ENCODE measurements at places on chromosomes 2 and 18.

DNA sequence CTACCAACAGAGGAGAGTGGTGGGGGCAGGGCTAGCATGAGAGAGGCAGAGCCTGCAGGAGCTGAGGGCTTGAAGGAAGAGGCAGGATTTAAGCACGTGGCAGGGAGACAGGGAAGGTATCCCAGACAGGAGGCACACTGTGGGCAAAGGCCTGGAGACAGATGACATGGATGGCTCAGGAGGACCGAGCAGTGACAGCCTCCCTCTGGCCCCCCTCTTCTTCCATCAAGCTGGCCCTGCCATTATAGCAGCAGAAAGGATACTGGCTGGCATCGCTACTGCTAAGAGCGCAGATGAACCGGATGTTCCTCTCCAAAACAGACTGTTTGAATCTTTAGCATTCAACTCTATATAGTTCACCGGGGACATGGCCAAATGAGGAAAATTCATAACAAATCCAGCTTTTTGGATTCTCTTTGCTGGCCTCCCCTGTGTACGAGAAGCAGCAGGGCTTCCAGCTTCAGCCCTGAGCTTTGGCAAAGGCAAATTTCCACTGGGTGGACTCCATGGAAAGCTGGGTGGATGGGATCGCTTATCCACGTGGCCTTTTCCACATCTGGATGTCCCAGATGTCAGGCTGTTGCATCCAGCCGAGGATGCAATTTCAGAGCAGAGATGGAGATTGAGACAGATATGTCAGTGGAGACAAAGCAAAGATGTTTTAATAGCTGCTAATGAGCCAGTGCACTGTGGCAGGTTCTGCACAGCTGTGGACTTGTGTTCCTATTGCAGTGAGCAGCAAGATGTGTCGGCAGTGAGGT is 36.2 kb downstream of the CAPN13 start:
- no peak for DNase-seq

- no peak for DNase-seq
Measured at GRCh38 chr2:155178921-155179320, 480.4 kb downstream of the KCNJ3 start.

DNA sequence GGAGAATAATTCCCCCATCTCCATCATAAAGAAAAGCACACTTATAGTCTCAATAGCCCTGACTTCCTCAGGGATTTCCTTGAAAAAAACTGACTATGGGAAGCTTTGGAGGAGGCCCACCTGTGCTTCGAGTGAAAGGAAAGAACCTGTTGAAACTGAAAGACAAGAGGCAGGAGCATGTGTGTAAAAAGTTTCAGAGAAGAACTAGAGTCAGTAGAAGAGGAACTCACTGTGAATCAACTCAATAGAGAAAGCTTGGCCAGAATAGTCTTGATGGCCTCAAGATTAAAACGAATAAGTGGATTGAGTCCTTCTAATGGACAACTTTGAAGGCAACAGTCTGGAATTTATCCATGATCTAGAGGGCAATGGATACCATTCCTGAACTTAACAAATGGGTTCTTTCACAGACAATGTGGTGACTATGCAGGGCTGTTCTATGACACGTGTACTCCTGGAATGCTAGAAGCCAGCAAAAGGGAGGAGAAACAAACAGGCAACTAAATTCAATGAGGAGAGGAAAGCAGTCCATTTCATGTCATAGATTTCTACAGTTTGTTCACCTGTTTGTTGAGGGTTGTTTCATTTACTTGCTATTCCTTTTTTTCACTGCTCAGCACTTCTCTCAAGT is 442.3 kb downstream of the GRB14 start:
- DNase-seq: no peak

DNA sequence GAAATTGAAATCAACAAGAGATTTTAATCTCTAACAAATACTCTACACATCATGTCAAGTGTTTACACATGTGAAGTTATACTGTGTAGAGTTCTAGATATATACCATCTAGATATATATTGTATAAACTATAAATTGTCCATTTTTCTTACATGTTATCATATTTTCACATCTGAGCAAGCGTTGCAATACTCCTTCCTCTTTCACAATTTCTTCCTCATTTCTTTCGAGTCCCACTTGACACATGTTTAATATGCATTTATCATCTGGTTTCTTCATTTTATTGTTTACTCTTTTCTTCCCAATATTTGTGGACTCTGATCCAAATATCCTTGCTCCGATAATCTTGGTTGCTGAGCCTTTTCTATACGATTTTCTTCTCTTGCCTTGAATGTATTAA is 50.2 kb downstream of the UNC80 start:
- no peak for DNase-seq

DNA sequence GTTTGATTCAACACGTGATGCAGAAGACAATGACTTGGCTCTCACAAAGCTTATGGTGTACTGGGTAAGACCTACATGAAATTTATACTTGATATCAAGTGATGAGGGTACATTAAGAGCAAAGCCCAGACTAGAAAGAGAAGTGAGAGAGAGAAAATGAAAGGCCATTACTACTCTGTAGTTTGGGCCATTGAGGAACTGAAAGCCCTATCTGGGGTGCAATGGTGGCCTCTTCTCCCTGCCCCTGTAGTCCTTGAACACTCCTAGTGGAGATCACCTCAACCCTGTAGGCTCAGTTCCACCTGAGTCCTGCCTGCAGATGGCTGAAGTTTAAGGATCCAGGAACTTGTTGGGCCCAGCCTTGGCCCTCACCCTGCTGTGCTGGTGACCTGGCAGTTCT is 569.8 kb upstream of the MEX3C start:
- no peak for DNase-seq

- DNase-seq: no peak
Measured at GRCh38 chr2:70173520-70173919, 17.3 kb downstream of the C2orf42 start.

GRCh38 chr2:218010140-218010983 is 7.6 kb upstream of the TNS1 start:
- peak; percentile 51 for DNase-seq

- DNase-seq: no peak
Measured at GRCh38 chr2:202436626-202437025, 60.5 kb downstream of the BMPR2 start.

DNA sequence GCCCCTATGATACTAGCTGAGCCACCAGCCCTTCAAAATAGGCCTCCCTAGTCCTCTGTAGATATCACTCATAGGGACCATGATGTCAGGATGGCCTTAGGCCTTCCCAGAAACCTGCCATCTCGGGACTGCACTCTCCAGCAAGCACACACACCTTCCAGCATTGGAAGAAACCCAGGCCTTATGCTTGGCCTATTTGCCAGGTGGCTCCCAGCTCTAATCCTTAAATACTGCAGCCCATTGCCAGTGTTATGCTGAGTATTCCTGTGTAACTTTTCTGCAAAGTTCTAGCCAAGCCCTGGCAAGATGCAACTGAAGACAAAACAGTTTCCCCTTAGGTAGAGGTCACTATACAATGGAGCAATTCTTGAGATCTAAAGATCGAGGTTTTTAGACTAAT is 316.5 kb downstream of the SETBP1 start:
- DNase-seq: no peak

- DNase-seq: no peak
Measured at GRCh38 chr2:101012054-101012705, 10.1 kb downstream of the RPL31 start.

DNA sequence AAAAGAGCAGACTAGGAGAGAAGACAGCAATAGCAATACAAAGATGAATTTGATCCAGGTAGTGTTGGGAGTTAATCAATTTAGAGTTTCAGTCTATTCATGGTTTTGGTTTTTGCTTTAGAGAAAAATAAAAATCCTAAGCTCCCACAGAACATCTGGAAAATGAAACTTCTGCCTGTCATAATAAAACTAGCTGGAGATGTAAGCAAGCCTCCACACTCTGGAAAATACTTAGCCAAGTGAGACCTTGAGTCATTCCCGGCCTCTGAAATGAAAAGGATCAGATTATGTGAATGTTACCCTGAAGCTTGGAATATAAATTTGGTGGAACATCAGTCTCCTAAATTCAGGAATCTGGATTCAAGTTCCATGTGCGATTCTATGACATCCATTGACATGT is 485.6 kb upstream of the SPRED2 start:
- no peak for DNase-seq

- no peak for DNase-seq
Measured at GRCh38 chr18:58922995-58923394, 58.3 kb downstream of the ZNF532 start.

GRCh38 chr2:61726456-61727209 is 127.2 kb downstream of the FAM161A start:
- DNase-seq: no peak

DNA sequence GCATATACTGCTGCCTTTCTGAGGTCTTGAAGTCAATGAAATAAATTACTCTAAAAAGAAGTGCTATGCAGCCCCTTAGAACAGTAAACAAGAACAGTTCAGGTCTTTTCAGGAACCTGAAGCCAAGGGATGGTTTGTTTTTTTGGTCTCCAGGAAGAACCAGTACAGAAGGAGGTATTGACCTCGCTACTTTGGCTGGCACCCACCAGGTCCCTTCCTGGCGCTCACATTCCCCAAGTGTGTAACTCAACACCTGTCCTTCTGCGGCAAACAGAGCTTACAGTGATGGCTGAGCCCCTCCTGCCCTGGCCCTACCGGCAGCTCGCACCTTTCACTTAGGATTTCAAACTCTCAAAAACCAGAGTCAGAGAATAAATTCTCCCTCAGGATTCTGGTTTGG is 51.9 kb downstream of the SETBP1 start:
- DNase-seq: no peak

DNA sequence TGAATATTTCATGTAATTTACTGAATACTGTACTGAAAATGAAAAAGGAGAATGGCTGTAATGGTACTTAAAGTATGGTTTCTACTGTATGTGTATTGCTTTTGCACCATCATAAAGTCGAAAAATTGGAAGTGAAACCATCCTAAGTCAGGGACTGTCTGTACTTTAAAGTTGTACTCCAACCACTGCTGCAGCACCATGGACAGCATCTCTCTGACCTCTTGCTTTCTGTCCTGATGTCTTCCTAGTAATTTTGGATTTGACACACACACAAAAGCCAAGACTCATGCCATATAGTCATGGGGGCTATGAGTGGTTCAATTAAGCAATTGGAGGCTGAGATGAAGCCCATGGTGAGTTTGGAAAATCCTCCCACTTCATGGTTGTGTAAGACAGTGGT is 256.3 kb upstream of the PKDCC start:
- no peak for DNase-seq

DNA sequence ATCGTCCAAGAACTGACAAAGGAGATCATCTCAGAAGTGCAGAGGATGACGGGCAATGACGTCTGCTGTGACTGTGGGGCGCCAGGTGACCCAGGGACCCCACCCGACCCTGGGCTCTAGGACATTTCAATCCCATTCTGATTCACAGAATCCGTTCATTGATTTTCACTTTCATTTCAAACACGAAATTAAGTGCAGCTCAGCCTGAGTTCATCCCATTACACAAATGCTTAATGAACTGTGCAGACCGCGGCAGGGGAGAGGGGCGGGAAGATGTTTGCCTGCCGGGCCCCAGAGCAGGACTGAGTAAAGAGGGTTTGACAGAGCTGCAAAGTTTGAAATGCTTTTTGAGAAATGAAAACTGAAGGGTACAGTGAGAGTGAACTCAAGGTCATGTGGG is 67.1 kb downstream of the ITGB1BP1 start:
- DNase-seq: no peak

GRCh38 chr2:8628866-8629209 is 53.0 kb upstream of the ID2 start:
- no peak for DNase-seq

- no peak for DNase-seq
Measured at GRCh38 chr18:49597157-49597931, 35.5 kb downstream of the LIPG start.

DNA sequence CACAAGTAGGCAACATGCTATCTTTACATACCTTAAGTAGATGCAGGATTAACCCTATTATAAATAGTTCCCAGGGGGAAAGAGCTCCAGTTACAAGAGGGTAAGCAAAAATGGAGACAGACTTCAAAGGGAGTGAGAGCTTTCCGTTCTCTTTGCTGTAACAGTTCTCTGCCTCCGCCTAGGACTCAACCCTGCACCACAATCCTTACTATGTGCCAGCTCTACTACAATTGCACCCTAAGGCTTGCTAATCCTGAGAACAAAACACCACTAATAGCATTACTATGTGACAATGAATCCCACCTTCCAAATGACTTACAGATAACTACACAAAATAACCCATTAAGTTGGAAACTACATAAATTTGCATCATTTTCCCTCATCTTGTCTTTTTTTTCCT is 7.7 kb downstream of the ZBTB14 start:
- DNase-seq: no peak

GRCh38 chr2:57693965-57694364 is 352.6 kb upstream of the VRK2 start:
- no peak for DNase-seq

DNA sequence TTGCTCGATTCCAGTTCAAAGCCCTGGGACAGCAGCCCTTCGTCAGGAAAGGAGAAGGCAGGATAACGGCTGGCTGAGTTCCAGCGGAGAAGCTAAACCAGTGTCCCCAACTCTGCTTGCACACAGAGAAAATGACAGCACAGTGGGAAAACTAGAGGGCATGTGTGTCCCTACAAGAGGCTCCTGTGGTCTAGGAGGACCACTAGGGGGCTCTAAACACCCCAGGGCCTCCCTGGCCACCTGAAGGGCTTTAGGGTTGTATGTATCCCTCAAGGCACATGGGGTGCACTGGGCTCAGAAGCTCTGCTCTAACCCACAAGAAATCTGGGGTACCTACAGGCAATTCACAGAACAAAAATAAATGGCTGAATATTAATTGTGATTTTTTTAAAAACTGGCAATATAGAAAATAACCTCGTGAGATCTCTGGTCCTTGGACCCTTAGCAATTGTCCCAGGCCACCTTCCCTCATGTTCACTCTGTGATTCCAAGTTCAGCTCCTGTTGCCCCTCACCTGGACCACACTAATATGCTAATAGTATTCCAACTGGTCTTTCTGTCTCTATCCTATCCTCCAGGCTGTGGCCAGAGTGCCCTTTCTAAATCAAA is 17.5 kb downstream of the STAT1 start:
- DNase-seq: no peak

Data from stimulated activated CD8-positive, alpha-beta memory T cell treated with anti-CD3 and anti-CD28 coated beads, Interleukin-4, amount 100 ng/mL, for 48 hours (primary cell).